ENCODE measurements at places on chromosomes 7 and 10.

DNA sequence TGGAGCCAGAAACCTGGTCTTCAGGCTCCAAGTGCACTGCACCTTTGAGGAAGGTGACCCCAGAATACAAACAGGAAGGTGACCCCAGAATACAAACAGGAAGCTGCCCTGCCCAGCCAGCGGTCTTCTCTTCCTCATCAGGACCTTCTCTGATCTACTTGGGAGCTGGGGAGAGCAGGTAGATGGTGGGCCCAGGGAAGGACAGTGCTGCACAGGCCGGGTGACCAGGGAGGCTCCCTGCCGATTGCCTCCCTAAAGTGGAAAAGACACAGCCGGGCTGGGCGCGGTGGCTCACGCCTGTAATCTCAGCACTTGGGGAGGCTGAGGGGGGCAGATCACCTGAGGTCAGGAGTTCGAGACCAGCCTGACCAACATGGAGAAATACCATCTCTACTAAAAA lies 151.8 kb upstream of the CHST15 start:
- DNase-seq = peak; percentile 33

DNA sequence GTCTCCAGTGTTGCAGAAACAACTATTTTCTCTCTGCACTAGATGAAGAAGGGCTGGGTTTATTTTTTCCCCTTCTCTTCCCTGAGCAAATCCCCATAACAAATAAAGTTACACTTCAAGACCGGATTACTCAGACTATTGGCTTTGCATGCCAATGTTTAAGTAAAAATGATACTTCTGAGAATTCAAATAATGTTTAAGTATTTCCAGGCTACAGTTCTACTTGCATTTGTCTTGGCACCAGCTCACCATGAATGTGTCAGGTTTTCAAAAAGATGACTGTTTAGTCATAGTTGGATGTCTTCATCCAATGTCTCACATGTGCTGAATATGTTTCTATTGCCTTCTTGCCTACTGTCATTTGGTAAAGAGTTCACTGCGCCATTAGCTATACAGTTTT lies 912.6 kb downstream of the GATA3 start:
- no peak for DNase-seq

- DNase-seq = peak; percentile 71
Observed at GRCh38 chr7:116805100-116805544, 57.3 kb upstream of the CAPZA2 start.

DNA sequence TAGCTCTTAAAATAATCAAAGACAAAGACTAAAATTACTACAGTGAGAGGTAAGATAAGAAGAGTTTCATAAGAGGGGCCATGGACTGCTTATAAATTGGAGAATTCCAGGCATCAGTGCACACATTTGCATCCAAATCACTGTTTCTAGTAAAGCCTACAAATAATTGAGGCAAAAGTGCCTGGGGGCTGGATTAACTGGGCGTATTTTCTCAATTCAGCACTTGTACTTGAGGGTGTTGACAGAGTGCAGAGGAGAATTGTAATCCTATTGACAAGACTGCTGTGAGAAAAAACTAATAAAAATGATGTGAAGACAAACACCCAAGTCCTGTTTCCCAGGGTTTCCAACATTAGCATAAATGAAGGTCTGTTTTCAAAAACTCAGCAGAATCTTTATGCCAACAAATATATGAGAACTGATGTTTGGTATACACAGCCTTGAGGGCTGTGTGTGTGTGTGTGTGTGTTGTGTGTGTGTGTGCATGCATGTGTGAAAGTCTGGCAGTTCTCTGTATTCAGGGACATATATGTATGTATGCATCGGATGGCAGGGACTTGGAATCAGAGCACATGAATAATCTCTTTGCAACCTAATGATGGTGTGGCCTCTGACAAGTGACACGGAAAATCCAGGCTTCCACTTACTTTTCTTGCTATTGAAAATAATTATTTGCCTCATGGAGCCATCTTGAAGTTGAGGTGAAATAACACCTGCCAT lies 182.1 kb upstream of the CDC14C start:
- no peak for DNase-seq

GRCh38 chr7:13990319-13990983 lies 985 bp upstream of the ETV1 start:
- peak; percentile 79 for DNase-seq

GRCh38 chr10:71842422-71842821 lies 8.6 kb downstream of the PSAP start:
- DNase-seq = no peak

DNA sequence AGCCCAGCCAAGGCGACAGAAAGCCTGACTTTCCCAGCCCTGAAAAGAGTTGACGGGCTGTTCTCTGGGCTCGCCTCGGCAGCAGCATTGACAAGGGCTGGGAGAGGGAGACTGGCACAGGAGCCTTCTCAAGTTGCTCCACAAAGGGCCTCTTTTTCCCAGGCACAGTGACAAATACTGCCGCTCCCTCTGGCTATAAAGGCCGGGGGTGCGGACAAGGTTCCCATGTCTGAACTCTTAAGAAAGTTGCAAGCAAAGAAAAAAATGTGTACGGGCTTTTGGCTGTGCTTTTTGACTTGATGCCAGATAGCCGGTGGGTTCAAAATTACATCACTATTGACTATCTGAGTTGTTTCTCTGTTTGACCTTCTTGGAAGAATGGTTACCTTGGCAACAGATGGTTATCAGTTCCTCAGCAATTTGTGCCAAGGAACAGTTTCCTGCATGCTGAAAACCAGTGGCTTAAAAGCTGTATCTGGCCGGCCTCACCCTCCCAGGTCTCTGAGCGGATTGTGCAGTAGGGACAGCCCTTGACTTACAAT lies 115.9 kb upstream of the EEPD1 start:
- DNase-seq = no peak

- DNase-seq = no peak
Observed at GRCh38 chr10:69651362-69651761, 21.3 kb downstream of the FAM241B start.

GRCh38 chr10:110387983-110388686 lies 83.4 kb upstream of the SMNDC1 start:
- DNase-seq = no peak

DNA sequence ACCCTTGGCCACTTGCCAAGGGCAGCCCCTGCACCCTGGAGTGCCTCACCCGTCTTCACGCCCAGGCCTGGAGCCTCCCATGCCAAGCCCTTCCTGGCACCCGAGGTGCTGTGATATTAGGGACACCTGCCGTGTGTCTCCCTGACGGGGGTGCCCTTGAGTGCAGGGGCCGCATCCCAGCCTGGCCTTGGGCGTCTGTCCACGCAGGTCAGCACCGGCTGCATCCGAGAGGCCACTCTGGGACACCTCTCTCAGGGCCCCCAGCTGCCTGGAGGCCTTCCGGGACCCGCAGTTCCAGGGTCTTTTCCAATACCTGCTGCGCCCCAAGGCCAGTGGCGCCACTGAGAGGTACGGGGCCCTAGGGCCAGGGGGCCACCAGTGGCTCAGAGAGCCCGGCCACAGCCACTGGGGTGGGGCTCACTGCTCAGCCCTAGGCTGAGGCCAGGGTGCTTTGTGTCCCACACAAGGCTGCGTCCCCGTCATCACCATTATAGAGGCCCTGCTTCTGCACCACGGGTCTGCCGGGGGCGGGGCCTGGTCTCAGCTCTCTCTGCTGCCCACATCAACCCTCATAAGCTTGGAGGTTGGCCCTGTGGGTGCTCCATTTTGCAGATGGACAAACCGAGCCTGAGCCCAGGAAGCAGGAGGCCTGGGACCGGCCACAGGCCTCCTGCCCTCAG lies 12.7 kb downstream of the AP5Z1 start:
- DNase-seq = no peak
